ENCODE measurements at places on chromosomes 12 and 14.

DNA sequence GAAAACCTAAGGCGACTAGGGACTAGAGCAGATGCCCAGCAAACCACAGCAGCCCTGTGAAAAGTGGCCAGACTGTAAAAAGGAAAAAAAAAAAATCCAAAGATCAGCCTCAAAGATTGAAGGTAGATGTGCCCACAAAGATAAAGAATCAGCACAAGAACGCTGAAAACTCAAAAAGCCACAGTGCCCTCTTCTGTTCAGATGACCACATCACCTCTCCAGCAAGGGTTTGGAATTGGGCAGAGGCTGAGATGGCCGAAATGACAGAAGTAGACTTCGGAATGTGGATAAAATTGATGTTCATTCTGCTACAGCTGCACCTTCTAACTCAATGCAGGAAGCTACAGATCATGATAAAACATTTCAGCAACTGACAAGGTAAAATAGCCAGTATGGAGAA lies 154.4 kb downstream of the GPHN start:
- DNase-seq, result no peak

GRCh38 chr12:97308576-97309198 lies 153.9 kb upstream of the RMST start:
- DNase-seq, result peak; percentile 55

DNA sequence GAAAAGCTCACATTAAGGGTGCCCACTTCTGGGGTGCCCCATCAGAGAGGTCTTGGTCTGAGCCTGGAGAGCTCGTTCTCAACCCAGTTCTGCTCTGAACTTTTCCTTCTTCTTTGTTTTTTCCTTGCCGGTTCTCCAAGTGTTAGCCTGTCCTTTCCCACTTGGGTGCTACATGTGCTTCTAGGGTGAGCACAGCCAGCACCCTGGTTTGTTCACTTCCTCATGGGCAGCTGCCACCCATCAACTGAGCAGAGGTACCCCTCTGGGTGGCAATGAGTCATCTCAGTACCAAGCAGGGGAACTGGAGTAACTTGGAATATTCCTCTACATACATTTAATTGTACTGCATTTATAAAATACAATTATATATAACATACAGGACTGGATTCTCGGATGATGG lies 3.9 kb upstream of the SYNE3 start:
- DNase-seq, result no peak

GRCh38 chr14:34322940-34323418 lies 139.1 kb downstream of the SPTSSA start:
- peak; percentile 70 for DNase-seq

DNA sequence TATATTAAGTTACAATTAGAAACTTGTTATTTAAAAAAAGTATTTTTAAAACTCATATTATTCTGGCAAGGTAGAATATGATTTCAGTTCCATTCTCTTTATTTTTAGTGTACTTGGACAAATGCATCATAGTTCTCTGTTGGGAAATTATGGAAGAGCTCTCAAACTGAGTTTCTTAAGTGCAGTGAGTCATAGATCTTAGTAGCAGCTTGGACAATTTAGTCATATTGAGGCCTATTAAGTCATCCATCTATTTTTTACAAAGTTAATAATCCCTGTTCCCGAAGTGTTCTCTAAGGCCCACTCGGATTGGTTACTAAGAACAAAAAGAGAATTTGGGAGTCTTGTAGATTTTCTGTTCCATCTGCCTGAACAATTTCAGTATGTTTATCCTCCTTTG lies 113.9 kb downstream of the ANO4 start:
- no peak for DNase-seq

DNA sequence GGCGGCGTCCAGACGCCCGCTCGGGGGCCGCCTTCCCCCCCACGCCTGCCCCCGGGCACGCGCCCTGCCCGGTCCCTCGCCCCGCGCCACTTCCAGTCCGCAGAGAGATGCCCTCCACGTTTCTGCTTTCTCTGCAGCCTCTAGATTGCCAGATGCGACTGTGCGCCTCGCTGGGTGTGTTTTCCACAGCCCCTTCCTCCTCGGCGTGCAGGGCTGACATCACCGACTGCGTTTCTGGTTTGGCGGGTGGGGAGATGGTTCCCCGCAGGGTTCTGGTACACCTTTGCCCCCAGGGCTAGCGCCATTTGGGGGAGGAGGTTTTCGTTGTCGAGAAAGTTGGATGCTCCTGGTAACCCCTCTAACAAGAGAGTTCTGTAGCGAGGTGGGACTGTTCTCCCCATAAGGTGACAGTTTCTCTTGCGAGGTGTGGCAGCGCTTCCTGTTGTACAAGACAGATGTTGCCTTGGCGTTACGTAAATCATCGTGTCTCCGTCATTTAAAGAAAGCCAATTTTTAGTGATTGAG lies 1.5 kb downstream of the CALM1 start:
- peak; percentile 58 for DNase-seq

Measured in CD4-positive, alpha-beta T cell treated with Interleukin-15 for 4 hours (primary cell).